ENCODE measurements at places on chromosomes 5 and 9.

GRCh38 chr5:132190161-132190817 lies 37.4 kb downstream of the P4HA2 start:
- DNase-seq, result no peak

DNA sequence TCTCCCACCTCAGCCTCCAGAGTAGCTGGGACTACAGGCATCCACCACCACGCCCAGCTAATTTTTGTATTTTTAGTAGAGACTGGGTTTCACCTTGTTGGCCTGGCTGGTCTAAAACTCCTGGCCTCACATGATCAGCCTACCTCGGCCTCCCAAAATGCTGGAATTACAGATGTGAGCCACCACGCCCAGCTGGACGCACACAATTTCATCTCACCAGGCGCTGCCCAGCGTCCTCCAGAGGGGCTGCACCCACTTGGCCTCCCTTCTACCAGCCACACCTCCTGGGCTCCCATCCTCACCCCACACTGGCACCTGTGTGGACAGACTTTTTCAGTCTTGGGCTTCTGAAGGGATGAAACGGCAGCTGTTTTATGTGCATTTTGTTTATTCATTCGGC lies 3.8 kb upstream of the EXOC3 start:
- no peak for DNase-seq

GRCh38 chr5:132002757-132003156 lies 8.7 kb downstream of the ACSL6 start:
- DNase-seq, result no peak

- no peak for DNase-seq
Measured at GRCh38 chr9:25442526-25442925, 235.7 kb downstream of the TUSC1 start.

DNA sequence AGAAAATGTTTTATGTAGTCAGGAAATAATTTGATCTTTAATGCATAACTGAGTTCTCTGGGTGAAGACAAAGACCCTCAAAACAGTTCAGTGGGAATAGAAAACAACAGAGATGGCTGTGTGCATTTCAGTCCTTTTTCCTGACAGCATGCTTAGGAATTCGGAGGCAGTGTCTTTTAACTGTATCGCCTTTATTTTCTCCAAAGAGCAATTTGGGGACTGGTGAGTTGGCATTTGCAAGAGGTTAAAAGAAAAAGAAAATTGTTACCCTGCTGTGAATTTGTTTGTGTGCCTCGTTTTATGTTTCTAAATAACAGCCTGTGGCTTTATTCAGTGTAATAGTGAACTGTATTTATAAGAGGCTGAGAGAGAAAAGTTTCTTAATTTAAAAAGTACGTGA lies 227.8 kb upstream of the DMAC1 start:
- no peak for DNase-seq

- DNase-seq, result no peak
Measured at GRCh38 chr5:164358531-164359259, 853.3 kb downstream of the MAT2B start.

All from T-helper 9 cell (primary cell).